ENCODE measurements at places on chromosomes 16 and 17.

DNA sequence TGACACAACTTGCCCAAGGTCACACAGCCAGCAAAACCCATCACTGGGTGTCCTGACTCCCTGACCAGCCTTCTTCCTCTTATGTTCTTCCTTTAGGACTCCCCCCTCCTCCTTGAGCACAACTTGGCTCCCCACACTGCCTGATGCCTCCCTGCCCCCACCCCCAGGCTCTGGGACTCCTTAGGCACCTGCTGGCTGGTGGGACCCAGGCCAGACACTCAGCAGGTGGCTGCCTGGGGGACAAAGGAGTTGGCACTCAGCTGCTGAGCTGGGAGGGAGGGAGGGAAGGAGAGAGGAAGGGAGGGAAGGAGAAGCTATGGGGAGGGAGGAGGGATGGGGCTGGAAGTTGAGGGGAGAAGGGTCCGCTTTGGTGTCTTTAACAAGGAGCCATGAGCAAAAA, 8.0 kb downstream of the SEZ6 start:
- no peak for DNase-seq

- DNase-seq = no peak
These were observed 31.9 kb downstream of the RNF43 start for GRCh38 chr17:58385359-58385899.

DNA sequence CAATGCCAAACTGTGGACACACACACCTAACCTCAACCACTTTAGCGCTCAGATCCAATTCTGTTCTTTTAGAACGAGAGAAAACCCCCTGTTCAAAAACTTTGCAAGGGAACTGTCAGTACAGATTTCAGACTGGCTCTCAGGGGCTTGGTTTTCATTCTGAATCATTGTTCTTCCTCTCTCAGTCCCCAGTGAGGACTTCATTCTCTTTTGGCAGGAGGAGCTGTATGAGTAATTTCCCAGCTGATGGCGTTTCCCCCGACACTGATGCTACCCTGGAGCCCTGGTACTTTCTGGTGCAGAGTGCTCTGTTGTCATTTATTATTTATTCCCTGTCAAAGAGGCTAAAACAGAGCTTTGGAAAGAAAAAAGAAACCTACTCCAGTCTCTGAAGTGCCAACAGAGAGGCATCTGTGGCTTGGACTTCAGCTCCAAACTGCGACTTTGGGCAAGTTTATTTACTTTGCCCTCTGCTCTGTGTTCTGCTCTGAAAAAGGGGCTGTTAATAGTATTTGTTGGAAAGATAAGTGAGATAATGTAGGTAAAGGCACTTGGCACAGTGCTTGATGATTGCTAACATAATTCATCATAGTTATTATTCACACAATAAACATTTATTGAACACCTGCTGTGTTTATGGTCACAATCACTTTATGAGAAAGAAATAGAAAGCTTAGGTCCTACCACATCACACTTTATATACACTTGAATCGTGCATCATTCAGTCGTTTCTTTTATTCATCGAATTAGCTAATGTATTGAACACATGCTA, 28.3 kb downstream of the ETV4 start:
- DNase-seq = no peak

DNA sequence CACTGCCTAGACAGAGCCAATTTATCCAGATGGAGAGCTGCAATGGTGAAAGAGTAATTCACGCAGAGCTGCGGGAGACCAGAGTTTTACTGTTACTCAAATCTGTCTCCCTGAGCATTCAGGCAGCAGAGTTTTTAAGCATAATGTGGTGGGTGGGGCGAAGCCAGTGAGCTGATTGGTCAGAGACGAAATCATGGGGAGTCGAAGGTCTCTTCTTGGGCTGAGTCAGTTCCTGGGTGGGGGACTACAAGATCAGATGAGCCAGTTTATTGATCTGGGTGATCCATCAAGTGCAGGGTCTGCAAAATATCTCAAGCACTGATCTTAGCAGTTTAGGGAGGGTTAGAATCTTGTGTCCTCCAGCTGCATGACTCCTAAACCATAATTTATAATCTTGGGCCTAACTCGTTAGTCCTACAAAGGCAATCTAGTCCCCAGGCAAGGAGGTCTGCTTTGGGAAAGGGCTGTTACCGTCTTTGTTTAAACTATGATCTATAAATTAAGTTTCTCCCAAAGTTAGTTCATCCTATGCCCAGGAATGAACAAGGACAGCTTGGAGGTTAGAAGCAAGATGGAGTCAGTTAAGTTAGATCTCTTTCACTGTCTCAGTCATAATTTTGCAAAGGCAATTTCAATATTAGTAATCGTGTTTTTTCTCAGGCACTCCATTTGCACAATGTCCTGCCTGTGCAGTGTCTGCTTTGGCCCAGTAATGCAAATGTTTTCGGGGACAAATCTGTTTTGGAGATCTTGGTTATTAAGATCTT, 27.0 kb downstream of the PIGL start:
- no peak for DNase-seq

DNA sequence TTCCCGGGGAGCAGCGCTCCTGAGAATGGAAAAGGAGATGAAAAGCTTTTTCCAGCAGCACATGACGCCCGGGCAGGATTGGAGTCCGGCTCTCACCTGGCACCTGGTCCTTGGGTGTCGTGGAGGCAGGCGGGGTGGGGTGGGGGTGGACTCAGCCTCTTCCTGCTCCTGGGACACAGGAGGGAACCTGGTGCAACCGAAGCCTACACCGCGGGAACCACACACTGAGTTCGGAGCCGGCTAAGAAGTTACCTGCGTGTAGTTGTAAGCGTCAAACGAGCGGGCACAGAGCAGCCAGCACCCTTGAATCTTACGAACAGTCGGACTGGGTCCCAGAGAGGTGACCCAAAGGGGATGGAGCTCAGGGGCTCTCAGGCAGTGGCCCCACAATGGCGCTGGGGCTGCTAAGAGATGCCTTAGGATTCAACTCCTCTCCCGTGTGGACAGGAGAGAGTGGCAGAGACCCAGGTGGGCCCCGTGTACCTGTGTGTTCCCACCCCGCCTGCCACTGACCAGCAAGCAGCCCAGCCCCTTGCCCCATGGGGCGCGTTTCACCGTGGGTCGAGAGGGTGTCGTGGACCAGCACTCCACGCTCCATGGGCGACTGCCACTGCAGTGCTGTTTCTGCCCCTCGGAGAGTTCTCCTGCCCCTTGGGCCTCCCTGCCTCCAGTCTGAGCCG, 105.8 kb upstream of the METRNL start:
- no peak for DNase-seq

DNA sequence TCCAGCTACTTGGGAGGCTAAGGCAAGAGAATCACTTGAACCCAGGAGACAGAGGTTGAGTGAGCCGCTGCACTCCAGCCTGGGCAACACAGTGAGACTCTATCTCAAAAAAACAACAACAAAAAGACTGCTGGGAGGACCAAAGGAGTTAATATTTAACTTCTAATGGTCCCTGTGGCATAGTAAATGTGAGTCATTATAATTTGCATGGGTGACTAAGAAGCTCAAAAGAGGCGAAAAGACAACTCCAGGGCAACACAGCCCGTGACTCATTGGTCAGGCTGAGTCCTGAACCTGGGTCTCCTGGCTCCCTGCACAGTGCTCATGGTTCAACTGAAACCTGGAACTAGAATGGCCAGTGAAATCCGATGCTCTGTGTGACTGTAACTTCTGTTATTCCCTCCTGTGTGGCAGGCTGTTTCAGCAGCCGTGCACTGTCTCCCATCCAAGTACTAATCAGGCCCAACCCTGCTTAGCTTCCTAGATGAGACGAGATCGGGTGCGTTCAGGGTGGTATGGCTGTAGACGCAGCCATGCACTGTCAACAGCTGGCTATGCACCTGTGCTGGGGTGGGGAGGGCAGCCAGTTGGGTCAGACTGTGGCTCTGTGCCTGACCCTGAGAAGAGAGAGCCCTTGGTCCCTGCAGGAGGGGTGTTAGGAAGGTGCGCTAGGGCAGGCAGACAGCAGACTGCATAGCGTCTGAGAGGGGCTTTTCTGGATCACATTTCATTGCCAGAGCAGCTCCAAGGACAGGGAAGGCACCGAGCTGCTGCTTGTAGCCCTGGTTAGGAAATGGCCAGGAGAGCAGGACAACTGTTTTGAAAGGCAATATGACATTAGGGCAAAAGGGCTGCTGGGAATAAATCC, 14.5 kb upstream of the GPRC5C start:
- no peak for DNase-seq

GRCh38 chr17:20122254-20122879, 113.2 kb downstream of the SPECC1 start:
- DNase-seq = no peak

GRCh38 chr16:76943921-76944320, 247.1 kb upstream of the MON1B start:
- no peak for DNase-seq

DNA sequence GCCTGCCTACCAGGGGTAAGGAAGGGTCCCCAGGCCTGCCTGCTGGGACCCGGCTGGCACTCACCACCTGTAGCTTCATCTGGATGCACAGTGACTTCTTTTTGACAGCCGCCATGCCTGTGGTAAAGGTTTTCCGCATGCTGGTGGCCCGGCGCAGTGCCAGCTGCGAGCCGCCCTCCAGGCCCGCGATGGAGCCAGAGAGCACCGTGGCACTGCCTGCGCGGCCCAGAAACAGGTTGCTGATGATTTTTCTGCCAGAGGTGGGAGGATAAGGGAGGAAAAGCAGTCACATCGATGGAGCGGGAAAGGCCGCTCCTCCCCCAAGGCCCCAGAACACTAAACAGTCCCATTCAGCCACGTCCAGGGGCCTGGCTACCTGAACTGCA, 67.4 kb downstream of the PIPOX start:
- DNase-seq = no peak

GRCh38 chr17:77707546-77707945, 251.0 kb upstream of the TNRC6C start:
- no peak for DNase-seq

GRCh38 chr17:80922580-80923160, 69.0 kb upstream of the CHMP6 start:
- no peak for DNase-seq

- DNase-seq = no peak
These were observed 3.5 kb downstream of the GNG13 start for GRCh38 chr16:797120-797420.

- DNase-seq = no peak
These were observed 12.6 kb upstream of the TCF25 start for GRCh38 chr16:89860747-89861304.

DNA sequence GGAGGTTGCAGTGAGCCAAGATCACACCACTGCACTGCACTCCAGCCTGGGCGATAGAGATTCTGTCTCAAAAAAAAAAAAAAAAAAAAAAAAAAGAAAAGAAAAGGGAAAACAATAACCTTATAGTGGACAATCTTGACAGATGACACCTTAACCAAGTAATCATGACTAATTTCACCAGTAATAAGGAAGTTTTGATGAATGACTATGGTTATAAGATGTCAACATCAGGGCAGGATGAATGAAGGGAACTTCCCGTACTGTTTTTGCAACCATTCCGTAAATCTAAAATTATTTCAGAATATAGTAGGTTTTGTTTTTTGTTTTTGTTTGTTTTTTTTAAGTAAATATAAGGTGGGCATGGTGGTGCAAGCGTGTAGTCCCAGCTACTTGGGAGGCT, 23.0 kb downstream of the GSPT1 start:
- DNase-seq = no peak

DNA sequence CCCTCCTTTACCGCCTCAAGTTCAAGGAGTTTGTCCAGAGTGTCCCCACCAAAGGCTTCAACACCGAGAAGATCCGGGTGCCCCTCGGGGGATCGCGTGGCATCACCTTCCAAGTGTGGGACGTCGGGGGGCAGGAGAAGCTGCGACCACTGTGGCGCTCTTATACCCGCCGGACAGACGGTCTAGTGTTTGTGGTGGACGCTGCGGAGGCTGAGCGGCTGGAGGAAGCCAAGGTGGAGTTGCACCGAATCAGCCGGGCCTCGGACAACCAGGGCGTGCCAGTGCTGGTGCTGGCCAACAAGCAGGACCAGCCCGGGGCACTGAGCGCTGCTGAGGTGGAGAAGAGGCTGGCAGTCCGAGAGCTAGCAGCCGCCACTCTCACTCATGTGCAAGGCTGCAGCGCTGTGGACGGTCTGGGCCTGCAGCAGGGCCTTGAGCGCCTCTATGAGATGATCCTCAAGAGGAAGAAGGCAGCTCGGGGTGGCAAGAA, 1.1 kb downstream of the ARL4D start:
- DNase-seq = no peak

DNA sequence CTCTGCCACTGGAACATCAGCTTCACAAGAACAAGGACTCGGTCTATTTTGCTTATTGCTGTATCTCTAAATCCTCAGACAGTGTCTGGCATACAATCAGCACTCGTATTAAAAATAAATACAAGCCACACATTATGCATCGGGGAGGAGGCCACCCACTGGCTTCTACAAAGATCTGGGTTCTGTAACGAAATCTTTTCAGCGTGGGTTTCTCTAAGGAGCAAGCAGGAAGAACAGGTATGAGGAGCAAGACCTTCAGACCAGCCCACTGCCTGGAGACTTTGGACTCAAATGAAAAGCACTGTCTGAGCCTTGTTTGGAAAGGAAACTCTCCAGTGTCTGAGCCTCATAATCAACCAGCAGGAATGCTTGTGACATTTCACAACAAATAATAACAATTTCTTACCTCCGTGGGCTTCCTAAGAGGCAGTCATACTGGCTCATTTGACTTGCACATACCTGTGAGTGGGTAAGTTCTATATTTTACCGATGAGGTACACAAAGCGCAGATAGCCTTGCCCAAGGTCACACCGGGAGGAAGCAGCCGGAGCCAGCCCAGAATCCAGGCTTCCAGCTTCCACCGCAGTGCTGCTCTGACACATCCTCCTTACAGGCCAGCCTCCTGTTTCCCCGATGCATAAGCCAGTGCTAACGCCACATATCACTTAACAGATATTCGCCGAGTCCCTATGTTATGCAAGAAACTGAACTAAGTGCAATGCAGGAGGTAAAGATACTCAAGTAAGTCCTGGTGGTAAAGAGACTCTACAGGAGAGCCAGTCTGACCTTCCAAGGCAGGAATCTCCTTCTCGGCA, 118.6 kb upstream of the TNRC6C start:
- DNase-seq = no peak

- DNase-seq = no peak
These were observed 37.8 kb upstream of the MYOCD start for GRCh38 chr17:12627781-12628451.

DNA sequence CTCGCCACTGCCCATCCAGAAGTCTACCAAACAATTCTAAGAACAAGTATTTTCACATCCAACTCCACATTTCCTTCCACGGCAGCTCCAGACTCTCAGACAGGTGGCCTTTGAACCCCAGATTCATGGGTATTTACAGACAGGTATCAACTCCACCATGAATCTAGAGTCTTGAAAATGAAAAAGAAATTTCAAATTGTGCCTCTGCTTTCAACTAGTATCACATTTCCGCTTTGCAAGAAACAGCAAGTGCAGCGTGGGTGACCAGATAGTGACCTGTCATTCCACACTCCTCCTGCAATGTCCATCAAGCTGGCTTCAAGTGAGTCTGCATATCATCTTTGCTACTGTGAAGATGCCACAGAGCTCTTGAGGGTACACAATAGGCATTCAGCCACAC, 232.4 kb upstream of the RPL38 start:
- no peak for DNase-seq

- DNase-seq = peak; percentile 46
These were observed 32.8 kb downstream of the HIC1 start for GRCh38 chr17:2087597-2088211.

- no peak for DNase-seq
These were observed 53.1 kb downstream of the METRNL start for GRCh38 chr17:83132251-83133081.

- DNase-seq = no peak
These were observed 47.9 kb downstream of the SNX29 start for GRCh38 chr16:12024429-12024828.

- DNase-seq = no peak
These were observed 44.8 kb upstream of the NLRP1 start for GRCh38 chr17:5629128-5629527.

- DNase-seq = no peak
These were observed 24.2 kb downstream of the SAP30BP start for GRCh38 chr17:75691371-75691791.
